Kidney (tissue), 22 donors: ENCODE measurements at places on chromosomes 16 and 17. TPM values are rescaled to one million over a fixed set of nuclear protein-coding genes. Genes with fewer than 3 reads are reported as not detected.

The MYH11 gene
- 175 TPM for total RNA-seq

GRCh38 chr16:81544261-81544660 is 99.7 kb downstream of the CMIP start:
- no peak for DNase-seq

DNA sequence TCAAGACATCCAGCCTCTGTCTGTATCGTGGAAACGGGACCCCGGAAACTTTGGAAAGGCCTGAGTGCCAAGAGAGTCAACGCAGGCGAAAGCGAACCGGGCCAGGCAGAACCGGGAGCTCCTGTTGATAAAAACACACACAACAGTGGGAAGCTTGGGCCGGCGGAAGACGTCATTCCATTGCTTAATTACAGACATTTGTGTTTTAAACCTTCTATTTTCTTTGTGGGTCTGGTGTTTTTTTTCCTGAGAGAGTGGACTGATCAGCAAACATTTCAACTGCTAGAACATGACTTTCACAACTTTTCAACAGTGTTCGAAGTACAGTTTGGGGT is 878 bp upstream of the RNF157 start:
- no peak for DNase-seq

GRCh38 chr17:57687642-57688041 is 57.5 kb downstream of the CCDC182 start:
- no peak for DNase-seq

- no peak for DNase-seq
These were observed 36.2 kb downstream of the DGKE start for GRCh38 chr17:56870081-56870651.

- no peak for DNase-seq
These were observed 37.8 kb downstream of the CYB5D2 start for GRCh38 chr17:4180791-4181190.

DNA sequence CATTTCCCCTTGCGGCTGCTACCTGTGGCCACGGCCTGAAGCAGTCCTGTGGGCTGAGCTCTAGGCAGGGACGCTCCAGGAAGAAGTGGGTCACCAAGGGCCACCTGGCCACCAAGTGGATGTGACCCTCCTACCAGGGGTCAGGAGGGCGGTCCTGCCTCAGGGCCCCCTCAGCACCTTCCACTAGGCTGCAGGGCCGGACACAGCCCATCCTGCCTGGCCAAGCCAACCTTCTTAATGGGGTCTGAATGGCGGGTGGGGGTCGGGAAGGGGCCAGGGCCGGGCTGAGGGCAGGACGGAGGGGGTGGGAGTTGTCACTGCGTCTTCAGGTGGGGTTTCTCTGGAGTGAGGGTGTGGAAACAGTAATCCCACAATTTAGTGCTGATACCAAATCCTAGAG is 13.2 kb upstream of the MLKL start:
- no peak for DNase-seq
